ENCODE measurements at places on chromosomes 3 and 15.
A peak's percentile ranks its signal among the peaks of the same experiment; 100 is the strongest.

DNA sequence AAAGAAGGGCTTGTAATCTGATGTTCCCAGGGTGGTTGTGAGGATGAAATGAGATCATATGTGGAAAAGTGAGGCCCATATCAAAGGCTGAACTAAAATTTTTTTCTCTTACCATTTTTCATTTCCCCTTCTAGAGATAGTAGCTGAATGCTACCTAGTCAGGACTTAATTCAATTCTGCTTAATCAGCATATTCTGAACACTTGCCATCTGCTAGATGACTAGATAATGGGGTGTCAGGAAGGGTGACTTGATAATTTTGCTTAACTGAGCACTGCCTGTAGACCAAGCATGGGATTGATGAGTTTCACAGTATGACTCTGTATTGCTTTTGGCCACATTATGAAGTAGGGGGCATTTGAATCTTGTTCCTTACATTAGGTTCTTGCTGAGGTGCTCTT is 136.2 kb downstream of the CHST2 start:
- DNase-seq, result no peak

GRCh38 chr3:101104321-101104720 is 111.1 kb upstream of the ABI3BP start:
- no peak for DNase-seq

DNA sequence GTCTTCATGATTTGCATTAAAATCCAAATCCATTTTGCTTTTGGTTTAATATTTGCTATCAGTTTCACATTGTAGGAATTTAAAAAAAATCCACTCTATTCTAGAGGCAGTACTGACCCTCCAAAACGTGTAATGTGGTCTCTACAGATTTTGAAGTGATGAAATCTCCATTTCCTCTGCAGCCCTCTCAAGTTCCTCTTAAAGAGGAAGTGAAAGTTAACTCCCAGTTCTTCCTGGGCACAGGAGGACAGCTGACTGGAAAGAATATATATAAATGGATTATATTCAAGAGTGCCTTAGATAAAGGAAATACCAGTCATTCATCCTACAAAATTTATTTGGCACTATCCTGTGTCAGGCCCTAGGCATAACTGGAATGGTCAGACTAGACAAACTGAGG is 83.5 kb upstream of the PLCL2 start:
- DNase-seq, result no peak

GRCh38 chr15:40048211-40048792 is 9.3 kb upstream of the SRP14 start:
- DNase-seq, result no peak

DNA sequence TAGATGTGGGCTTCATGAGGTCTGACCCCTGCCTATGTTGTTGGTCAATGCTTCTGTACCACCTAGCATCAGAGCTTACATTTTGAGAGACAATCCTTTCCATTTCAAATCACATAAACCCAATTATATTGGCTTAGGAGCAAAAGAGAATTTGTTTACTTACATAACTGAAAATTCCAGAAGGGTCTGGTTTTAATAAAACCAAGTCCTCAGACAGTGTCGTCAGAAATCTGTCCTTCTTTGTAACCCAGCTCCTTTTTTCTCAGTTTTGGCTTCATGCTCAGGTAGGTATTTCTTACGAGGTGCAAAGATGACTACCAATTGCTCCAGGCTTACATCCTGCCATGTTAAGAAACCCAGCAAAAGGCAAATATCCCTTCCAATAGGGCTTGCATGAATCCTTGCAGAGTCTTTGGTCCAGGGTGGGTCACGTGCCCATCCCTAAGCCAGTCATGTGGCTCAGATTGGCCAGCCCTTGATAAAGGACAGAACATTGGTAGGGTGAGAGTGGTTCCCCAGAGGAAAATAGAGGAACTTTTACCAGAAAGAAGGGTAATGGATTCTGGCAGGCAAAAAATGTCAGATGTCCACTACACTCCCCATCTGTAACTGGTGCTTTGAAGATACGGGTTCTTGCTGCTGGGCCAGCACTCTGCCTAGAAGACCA is 50.2 kb upstream of the VILL start:
- DNase-seq, result no peak

GRCh38 chr3:71415681-71416122 is 167.8 kb downstream of the FOXP1 start:
- DNase-seq, result no peak

DNA sequence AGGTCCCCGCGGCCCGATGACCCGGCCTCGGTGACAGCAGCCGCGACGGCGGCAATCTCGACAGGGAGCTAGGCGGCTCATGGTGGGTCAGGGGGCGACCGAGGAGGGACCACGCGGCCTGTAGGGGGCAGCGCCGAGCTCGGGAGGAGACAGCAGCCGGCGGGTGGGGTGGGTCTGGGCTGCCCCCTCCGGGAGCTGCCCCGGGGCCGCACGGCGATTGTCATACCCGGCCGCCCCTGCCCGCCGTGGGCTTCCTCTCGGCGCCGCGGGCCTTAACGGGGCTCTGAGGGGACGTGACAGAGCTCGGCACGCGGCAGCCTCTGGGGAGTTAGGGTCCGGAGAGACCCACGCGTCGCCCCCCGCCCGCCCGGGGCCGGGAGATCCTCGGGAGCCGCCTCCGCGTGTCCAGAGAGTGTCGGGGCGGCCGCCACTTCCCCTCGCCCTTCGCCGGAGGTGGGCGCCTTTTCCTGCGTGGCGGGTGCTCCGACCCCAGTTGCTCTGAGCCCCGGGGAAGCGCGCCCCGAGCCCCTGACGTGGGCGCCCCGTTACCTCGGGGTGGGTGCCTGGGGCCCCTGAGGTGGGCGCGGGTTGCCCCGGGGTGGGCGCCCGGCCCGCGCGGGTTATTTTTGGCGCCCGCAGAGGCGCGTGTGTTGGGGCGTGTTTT is 539 bp upstream of the PLCL2 start:
- peak; percentile 90 for DNase-seq

GRCh38 chr3:173513123-173513522 is 115.6 kb downstream of the NLGN1 start:
- DNase-seq, result no peak

DNA sequence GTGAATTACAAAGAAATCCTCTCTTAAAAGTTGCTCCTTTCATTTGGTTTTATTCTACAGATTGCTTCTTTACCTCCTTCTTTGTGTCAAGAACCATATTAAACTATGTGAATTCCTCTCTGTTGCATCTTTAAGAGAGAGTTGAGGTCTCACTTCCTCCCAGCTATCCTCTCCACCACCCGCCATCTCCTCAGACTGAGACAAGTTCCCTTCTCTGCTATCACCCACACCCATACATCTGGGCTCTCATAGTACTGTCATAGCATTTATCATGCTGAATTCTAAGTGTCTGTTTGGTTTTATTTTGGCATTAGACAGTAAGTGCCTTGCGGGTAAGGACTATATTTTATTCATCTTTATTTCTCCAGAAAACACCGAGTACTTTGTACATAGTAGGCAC is 54.2 kb downstream of the B3GALNT1 start:
- DNase-seq, result no peak

DNA sequence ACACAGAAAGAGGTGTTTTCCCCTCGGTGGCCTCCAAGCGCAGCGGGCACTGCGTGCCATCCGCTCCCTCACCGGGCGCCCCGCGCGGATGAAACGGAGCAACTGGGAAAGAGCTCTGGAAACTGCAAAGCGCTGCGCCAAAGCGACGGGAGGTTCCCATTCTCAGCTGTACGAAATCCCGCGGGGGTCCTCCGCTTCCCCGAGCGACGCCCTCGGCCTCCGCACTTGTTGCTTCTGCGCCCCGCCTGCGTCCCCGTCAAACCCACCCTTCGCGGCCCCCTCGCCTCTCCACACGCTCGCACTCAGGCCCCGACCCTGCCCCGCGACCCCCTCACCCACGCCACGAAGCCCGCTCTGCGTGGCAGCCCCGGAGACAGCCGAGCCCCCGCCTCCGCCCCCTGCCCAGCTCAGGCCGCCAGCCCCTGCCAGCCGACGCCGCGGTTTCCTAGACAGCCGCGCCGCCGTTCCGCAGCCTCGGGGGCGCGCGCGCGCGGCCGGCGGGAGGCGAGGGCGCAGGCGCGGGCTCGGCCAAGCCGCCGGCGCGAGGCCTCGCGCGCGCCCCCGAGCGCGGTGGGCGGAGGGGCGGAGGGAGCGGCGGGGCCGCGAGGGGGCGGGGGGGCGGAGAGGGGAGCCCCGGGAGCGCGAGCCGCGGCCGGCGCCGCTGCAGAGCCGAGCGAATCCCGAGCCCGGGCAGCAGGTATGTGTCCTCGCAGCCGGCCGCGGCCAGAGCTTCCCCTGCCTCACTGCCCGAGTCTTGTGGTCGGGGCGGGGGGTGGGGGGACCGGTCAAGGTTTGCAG is at the start of gene TMEM266:
TMEM266 (plus strand) TSS at position 666 of the 798 bp plus-strand sequence. CDS start 74,279 bp downstream, outside the sequence.
- DNase-seq, result peak; percentile 54

GRCh38 chr3:177396733-177397132 is 199.5 kb upstream of the TBL1XR1 start:
- no peak for DNase-seq

DNA sequence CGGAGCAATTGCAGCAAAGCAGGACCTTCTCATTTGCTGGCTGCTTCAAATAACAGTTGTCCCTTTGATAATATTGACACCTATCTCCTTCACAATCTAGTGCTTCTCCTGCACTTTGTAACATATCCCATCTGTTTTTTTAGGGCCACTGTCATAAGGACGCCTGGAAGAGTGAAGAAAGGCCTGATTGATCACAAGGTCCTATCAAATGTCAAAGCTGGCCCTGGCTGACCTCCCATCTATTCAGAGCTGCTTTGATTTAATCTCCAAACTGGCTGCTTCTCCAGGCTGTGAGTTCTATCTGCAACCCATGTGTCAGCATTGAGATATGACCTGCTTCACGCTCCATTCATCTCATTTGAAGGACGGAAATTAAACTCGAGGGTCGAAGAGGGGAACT is 601.2 kb upstream of the KCNMB2 start:
- no peak for DNase-seq

DNA sequence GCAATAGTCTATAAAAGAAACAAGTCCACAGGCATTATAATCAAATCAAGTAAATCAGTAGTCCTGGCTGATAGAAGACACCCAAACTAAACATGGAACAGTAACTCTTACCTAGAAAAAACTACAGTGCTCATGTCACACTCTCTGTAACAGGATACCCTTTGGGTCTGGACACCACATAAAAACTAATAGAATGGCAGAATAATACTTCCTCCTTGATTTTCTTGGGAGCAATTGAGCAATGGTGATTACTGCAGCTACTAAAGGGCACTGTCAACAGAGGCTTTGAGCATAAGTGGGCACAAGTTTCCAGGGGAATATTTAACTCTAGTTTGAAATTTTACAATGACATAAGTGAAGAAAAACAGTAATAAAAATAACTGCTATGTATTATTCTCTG is 59.5 kb downstream of the GLB1 start:
- DNase-seq, result no peak

- peak; percentile 33 for DNase-seq
These were observed 389 bp downstream of the ARPC4 start for GRCh38 chr3:9793161-9793781.

- no peak for DNase-seq
These were observed 107.0 kb upstream of the RPL32 start for GRCh38 chr3:12948371-12948770.

GRCh38 chr3:129366312-129366831 is 62.1 kb downstream of the EFCAB12 start:
- DNase-seq, result no peak

Measured in stimulated activated naive CD8-positive, alpha-beta T cell treated with anti-CD3 and anti-CD28 coated beads, Interleukin-15, Interleukin-2, amounts not matched to agents 100 U/mL and 50 U/mL, for 24 hours (primary cell).